ENCODE measurements at places on chromosomes 4 and X.

- DNase-seq = no peak
Measured at GRCh38 chr4:87819281-87819919, 13.4 kb upstream of the MEPE start.

- DNase-seq = no peak
Measured at GRCh38 chr4:66852843-66853242, 692.5 kb downstream of the CENPC start.

- no peak for DNase-seq
Measured at GRCh38 chr4:98905839-98906238, 23.1 kb downstream of the EIF4E start.

- DNase-seq = no peak
Measured at GRCh38 chrX:121227888-121228287, 180.5 kb downstream of the GLUD2 start.

DNA sequence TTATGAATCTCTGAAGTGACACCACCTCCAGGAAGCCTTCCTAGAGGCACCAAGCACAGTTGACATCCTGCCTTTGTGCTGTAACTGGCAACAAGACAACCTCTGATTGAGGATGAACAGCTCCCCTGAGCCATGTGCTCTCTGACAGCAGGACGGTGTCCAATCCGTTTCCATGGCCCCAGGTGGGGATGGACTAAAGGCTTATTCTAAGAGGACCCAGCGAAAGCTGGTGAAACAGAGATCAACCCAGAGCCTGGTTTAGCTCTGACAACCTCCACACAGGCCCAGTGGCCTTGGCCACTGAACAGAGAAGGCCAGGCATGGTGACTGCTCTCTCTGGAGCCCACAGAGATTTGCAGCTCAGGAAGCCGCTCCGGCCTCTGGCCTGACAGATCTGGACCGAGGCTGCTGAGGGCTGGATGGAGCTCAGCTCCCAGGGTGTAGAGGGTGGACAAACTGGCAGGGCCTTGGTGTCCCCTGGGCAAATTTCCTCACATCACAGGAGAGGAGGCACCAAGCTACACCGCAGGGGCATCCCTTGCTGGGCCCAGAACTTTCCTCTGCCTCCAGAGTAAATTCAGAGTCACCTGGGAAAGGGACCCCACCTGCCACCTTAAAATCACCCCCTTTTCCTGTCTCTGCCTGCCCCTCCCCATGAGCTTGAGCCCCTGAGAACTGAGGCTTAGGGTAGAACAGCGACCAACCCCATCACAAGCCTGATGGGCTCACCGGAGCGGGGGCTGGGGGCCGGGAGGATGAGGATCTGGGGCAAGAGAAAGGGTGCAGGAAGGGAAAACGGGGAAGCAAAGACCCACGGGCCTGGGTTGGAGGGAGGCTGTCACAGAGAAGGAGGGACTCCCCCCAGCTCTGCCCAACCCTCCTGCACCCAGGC is 40.2 kb downstream of the HMX1 start:
- no peak for DNase-seq

DNA sequence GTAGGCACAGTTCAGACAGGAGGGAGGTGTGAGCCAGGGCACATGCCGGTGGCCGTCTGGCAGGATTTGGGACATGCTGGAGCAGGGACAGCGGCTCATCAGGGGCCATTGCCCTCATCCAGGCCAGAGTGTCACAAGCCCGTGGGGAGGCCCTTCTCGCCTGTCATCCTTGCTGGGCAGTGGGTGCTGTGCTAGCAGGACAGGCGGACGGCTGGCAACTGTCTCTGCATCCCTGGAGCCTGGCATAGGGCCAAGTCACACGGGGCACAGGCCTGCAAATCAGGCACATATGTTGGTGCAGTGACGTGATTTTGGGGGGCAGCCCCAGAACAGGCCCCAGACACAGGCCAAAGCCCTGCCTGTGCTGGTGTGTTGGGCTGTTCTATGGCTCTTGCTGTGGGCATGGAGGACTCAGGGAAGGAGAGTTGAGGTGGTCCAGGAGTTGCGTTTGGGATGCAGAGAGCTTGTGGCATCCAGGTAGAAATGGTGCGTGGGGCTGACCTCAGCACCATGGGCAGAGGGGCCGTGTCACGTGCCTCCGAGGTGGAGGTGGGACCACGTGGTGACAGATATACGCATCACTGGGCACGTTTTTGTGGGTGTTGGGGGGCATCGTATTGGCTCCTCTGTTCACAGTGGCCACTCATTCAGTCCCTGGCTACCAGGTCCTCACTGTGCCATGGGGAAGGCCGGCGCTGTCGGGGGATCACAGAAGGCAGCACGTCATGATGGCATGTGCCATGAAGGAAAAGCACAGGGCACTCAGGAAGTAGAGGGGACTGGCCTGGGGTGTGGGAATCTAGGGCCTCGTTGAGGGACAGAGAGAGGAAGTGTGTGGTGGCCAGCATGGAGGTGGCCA is 14.6 kb upstream of the MSANTD1 start:
- DNase-seq = no peak
